ENCODE measurements at places on chromosomes 3 and 15.

DNA sequence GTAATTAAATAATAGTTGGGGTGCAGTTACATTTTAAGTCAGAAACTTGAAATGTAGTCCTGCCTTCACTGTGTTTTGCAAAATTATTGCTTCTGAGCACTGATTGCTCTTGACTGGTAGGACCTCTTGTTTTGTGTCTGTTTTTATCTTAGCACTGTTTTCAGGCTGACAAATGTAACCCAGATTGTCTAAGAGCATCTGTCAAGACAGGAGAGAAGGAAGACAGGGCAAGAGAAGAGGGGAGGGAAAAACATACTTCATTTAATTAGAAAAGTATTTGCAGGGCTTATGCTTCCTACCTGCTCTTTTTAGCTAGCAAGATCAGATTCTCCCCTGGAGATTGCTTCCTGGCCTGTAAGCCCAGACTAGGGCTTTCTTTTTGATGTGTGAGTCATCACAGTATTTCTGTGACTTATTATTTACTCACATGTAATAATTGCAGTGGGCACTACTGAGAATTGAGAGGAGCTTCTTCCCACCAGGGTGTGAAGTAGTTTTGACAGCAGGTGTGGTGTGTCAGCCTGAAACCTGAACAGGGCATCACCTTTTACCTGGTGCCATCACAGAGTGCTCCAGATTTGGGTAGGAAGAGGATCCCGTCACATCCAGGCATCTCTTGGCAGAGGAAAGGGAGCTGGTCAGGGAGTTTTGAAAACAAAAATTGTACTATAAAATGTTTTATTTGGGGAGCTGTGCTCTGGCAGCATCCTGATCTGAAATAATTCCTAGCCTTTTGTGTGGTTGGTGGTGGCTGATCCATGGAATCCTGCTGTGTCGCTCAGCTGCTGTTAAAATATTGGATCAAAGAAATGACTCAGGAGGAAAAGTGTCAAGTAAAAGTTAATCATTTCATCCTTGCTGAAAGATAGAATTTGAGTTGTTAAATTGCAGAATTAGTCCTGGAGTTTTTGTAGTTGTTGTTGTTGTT lies 98.2 kb downstream of the TMEM108 start:
- DNase-seq, result no peak

GRCh38 chr3:28114893-28115292 lies 126.5 kb upstream of the CMC1 start:
- no peak for DNase-seq

DNA sequence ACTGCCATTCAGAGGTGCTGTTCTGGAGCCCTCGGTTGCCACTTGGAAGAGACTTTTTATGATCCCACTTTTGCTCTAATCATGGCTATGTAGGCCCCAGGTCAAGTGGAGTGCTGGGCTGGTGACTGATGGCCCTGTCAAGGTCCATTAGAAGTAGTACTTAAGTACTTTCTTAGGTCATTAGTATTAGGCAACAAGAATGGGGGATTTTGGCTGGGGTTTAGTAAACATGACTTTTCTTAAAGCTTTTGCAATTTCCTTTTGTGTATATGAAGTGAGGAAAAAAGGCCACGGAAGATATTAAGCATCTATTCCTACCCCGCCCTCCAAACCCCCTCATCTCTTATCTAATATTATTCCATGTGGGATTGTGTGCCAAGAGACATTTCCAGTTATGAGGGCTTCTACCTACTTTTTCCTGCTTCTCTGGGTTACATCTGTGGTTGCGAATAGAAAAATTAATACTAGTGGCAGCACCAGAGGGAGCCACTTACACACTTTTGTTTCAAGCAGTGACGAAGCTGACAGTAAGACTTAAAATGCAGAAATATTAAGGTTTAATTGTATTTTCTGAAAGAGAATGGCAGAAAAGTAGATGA lies 13.9 kb downstream of the NLGN1 start:
- peak; percentile 41 for DNase-seq

- DNase-seq, result peak; percentile 80
Observed at GRCh38 chr15:91049378-91050127, 27.2 kb upstream of the VPS33B start.

DNA sequence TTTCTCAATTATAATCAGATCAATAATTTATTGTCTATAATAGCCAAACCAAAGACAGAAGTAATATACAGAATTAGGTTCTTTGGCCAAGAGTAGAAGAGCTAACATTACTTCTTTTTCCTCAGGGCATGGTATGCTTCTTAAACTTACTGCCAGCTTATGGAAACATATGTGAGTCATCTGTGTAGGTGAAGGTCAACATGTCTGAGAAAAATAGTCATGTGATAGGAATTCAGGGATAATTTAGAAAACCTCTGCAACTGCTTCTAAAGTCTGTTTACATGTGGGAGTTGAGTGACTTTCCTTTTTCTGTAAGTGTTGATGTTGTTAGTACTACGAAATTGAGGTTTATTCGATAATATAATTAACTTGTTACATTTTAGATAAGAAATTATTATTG lies 19.2 kb upstream of the MAP6D1 start:
- no peak for DNase-seq

DNA sequence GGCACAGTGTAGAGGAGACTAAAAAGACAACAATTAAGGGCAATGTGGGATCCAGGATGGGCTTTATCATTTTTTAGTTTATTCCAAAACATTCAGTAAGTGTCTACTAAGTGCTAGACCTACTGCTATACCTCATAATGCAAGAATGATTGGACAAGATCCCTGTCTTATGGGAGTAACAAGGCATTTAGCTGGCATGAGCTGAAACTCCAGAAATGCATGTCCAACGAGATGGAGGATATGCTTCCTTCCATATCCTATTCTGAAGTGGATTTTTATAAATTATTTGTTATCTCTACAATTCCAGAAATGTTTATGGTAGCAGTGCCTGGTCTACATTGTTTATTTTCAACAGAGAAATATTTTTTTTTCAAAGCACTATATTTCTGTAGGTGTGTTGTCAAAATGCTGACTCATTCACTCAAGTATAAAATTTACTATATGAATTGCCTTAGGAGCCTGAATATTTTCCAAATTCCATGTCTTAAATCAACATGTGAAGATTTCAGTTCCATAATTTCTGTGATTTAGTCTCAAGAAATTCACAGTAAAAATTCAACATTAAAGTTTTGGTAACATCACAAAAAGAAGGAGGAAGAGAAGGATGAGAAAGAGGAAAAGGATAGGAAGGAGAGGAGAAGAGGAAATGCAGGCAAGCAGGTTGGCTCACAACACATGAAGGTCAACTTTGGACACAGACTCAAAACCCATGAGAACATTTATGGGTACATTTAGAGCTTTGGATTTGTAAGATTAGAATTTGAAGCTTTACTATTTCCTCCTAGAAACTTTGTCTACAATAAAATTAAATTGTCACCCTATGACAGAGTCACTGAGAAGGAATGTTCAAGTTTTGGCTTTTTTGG lies 88.6 kb downstream of the P3H2 start:
- DNase-seq, result no peak
